NCI-H69 (cell line): ENCODE measurements at places on chromosomes 5 and 9.

DNA sequence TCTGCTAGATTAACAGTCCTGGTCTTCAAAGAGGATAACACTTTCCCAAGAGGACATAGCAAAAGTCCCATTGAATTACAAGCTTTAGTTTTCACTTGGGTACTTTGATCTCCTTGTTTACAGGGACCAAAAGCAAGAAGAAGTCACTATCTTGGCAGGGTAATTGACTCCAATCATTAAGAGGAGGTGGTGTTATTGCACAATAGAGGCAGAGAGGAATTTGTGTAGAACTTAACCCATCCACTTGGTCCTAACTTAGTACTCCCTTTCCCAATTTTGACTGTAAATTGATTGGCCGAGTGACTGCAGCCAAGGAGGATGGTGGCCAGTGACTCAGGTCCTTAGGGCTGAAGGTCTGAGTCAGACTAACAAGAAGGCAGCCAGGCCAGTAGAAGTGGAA is 9.3 kb upstream of the TRPC7 start:
- DNase-seq: no peak

DNA sequence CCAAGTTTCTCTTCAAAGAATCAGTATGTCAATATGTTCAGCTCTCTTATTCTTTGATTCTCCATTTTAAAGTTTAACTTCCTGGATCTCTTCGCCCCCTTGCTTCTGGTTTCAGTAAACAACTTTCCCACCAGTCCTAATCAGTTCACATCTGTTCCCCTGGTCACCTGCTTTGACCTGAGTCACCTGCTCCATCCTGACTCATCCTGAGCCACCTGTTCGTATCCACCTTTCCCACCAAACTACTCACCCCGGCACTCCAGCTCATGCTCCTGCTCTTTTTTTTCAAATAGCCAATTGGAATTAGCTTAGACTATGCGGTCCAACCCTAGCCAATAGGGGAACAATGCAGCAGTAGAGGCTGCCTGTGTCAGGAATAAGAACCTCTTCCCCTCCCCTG is 23.6 kb upstream of the CSF1R start:
- peak; percentile 69 for DNase-seq

GRCh38 chr9:128142596-128142995 is 6.7 kb upstream of the LCN2 start:
- DNase-seq: no peak

GRCh38 chr5:33524476-33524875 is 83.7 kb downstream of the TARS1 start:
- DNase-seq: no peak

- peak; percentile 55 for DNase-seq
Measured at GRCh38 chr5:169832304-169832703, 148.0 kb downstream of the INSYN2B start.

DNA sequence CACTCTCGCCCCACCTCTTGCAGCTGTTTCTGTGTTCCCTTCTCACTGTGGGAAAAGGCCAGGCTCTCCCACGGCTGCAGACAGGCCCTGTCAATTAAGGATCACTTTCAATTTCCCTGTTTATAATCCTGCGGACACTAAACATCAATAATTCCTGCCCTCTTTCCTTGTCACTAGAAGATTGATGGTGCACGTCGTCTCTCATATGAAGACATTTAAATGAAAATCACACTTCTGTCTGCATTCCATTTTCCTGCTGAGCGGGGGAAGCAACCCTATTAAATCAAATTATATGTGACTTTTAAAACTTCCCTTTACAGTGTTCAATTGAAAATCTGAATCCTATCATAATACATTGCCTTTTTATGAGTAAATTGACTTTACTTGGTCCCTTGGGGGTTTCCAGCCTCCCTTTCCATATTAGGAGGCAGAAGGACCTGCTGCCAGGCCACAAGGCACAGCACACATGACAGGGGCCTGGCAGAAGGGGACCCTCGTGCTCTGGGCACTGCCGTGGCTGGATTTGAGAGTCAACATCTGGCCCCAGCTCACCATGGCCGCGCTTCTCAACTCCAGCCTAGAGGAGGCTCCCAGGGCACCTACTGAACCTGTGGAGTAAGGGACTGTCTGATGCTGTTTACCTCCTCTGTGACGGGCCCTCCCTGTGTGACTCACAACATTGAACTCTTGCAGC is 311.0 kb upstream of the IRX4 start:
- DNase-seq: no peak

GRCh38 chr9:93413530-93413929 is 38.0 kb upstream of the FAM120A start:
- no peak for DNase-seq

GRCh38 chr9:93697352-93698139 is 121.2 kb downstream of the PHF2 start:
- peak; percentile 99 for DNase-seq

GRCh38 chr9:7297521-7297920 is 502.1 kb downstream of the DMAC1 start:
- DNase-seq: no peak

DNA sequence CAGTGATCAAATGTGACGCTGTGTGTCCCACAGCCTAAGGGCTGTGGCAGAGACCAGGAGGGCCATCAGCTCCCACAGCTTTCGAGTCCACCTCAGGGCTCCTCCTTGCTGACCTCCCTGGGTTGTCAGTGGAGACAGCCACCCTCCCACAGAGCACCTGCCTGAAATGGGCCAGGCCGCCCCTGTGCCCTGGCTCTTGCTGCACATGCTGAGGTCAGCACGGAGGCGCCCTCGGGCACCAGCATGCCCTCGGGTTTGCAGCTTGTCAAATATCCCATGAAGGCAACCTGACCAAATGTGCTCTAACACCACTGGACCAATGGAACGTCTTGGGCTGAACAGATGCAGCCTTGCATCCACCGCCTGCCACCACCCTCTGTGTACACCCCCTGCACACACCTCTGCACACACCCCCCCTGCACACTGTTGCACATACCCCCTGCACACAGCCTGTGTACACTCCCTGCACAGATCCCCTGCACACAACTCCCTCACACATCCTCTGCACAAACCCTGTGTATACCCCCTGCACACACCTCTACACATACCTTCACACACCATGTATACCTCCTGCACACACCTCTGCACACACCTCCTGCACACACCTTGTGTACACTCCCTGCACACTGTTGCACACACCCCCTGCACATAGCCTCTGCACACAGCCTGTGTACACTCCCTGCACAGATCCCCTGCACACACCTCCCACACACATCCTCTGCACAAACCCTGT is 2.0 kb upstream of the CEP72 start:
- DNase-seq: no peak

DNA sequence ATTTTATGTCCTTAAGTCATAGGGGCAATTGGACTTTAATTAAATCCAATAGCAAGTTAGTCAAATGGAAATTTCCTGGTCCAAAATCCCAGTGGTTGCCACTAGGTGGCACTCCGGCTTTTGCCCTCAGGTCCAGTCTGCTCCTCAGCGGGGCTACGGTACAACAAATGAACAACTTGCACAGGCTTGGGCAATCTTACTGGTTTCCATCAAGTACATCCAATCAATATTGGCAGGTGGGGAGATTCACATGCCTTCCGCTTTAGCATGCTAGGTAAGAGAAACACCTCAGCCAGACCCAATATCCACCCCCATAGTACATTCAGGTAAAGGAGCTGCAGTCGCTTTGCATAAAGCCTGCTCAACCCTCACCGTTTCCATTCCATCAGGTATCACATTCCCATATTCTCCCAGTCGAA is 6.3 kb upstream of the MXD3 start:
- peak; percentile 81 for DNase-seq

DNA sequence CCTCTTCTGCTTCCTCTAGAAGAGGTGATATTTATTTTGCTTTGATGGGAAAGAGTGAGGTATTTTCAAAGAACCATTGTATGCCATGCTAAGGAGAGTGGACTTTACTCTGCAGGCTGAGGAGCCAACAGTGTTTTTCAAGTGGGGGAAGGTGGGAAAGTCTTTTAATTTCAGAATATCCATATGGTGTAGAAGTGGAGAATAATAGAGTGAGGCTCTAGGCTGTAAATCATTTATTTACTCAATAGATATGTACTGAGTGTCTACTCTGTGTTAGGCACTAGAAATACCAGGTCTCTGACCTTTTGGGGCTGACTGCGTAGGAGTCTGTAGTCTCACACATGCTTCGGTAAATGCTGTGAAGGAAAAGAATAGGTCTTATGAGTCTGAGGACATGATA is 30.7 kb upstream of the TENT2 start:
- peak; percentile 79 for DNase-seq

GRCh38 chr9:127501821-127502343 is 50.6 kb downstream of the LRSAM1 start:
- no peak for DNase-seq

DNA sequence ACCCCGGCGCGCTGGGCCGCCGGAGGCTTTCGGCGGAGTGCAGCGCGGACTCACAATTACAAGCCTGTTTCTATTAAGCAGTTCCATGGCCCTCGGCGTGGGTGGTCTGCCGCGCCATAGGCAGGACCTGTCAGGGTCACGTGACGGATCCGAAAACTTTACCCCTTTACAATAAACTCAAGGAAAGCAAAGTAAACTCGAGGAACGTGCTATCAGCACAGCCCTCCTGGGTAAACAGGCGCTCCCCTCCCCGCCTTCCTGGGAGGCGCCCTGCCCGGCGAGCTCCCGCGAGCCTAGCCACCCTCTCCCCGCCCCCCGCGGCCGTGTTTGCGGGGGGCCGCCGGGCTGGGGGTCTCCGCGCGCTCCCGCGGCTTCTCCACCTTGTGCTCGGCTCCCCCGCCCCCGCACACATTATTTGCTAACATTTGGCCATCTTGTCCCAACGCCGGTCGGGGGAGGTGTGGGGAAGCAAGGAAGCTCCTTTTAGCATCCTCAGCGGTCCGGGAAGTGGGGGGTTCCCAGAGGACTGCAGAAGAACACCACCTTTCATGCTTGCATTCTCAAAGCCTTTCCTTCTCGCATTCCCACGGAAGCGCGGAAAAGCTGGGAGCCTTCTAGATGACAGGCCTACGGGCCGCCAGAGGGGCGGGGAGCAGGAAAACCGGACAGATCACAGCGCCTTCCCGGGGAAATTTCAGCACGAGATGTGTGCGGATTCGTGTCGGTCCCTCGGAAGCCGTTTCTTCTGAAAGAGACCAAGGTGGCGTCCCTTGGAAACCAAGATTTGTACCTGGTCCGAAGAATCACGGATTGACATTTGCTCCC is at the start of gene PTCH1:
PTCH1 (minus strand) TSS at position 238 of the 825 bp plus-strand sequence.
- peak; percentile 85 for DNase-seq

DNA sequence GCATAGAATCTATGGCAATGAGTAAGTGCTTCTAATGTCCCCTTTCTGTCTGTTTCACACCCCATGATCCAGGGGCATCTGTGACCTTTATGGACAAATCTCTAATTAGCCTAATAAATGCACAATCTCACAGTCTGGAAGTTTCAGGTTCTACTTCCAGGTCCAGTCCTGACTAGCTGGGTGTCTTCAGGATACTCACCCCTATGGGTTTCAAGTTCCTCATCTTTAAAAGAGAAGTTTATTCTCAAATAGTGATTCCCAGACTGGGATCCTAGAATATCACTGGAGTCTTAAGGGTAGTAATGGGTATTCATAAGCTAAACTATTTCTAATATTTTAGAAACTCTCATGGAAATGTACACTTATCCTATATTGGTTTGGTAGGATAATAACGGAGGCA is 77.2 kb upstream of the ABCA1 start:
- no peak for DNase-seq

- DNase-seq: peak; percentile 75
Measured at GRCh38 chr9:130806327-130806716, 28.7 kb upstream of the ABL1 start.
